ENCODE measurements at places on chromosomes 16 and 17. TPM values are rescaled to one million over a fixed set of nuclear protein-coding genes. Genes with fewer than 3 reads are reported as not detected.

The TPSG1 gene
- total RNA-seq, result not detected

The LAT gene
- total RNA-seq, result 4.9 TPM

The ABCC6 gene
- total RNA-seq, result 3.4 TPM

The NOS2 gene
- 0.18 TPM for total RNA-seq

The C17orf50 gene
- not detected for total RNA-seq

The SCN4A gene
- 0.45 TPM for total RNA-seq

The NPIPB13 gene
- total RNA-seq, result 2.5 TPM

The KCNH6 gene
- total RNA-seq, result not detected

The AURKB gene
- total RNA-seq, result 18.2 TPM

The KSR1 gene
- total RNA-seq, result 38.1 TPM

The ABCA6 gene
- 6.6 TPM for total RNA-seq

DNA sequence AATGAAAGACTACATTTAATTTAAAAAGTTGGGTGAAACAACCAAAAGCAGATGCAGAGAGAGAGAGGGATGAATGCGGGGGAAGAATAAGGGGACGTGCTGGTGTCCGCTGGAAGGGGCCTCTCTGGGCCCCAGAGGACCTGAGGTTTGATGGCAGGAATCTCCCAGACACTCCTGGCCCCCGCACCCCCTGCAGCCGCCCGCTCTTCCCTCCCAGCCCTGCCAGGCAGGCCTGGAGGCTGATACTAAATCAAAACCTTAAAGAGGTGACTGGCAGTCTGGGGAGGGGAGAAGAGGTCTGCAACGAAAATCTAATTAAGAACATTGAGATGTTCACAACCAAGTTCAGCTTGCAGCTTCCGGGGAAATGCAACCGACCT, 2.4 kb downstream of the FOXL1 start:
- H3K4me1 ChIP-seq, result peaks cover 24% of the 10 kb centered on the region
- no peak overlapping the region for H3K27ac ChIP-seq
- H3K4me3 ChIP-seq, result no peak overlapping the region
- peaks cover 87% of the 10 kb centered on the region for H3K27me3 ChIP-seq
- no peak for DNase-seq

- no peaks in the 10 kb centered on the region for H3K27me3 ChIP-seq
- no peak for DNase-seq
- peak overlapping the region; percentile 11 for H3K4me3 ChIP-seq
- peaks cover 41% of the 10 kb centered on the region for H3K4me1 ChIP-seq
Observed at GRCh38 chr17:78865682-78866390, 25.2 kb upstream of the USP36 start.

- no peak overlapping the region for H3K4me3 ChIP-seq
- no peaks in the 10 kb centered on the region for H3K36me3 ChIP-seq
- H3K4me1 ChIP-seq, result peaks cover 5% of the 10 kb centered on the region
- no peak overlapping the region for H3K27ac ChIP-seq
- peaks cover 8% of the 10 kb centered on the region for H3K27me3 ChIP-seq
- DNase-seq, result no peak
Observed at GRCh38 chr17:58236394-58236793, 2.0 kb upstream of the LPO start.

DNA sequence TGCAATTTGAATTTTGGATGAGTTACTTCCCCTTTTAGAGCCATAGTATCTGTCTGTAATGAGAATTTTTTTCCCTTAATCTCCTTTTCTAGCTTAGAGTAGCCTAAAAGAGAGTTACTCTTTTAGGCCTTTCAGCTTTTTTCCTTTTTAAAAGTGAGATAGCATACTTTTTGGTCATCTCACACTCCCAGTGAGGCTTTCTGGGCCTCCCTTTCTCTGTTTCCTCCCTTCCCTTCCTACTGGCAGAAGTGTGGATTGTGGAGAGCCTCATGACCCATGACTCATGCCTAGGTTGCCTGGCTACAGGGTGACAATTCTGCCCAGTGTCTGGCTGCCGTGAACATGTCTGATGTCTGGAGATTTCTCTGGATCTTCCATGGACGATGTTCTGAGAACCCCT, 15.2 kb downstream of the KRT23 start:
- no peaks in the 10 kb centered on the region for H3K27me3 ChIP-seq
- H3K4me3 ChIP-seq, result no peak overlapping the region
- H3K36me3 ChIP-seq, result no peaks in the 10 kb centered on the region
- DNase-seq, result peak; percentile 79
- peaks cover 10% of the 10 kb centered on the region for H3K4me1 ChIP-seq
- peak overlapping the region; percentile 73 for H3K27ac ChIP-seq

DNA sequence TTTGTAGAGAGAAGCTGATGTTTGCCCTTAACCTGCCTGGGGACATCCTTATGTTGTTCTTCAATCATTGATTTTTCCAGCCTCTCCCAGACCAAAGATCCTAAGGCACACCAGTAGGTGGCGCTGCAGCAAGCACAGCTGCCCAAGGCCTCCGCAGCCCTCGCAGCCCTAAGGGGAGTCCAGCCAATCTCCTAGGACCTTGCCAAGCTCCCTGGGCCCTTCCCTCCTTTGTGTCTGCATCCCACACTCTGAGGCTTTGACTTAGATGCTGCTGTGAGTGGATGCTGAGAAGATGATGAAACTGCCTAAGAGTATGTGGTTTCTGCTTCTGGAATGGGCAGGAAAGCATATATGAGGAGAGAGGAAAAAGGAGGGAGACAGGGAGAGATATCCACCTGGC, 47.1 kb downstream of the SPACA3 start:
- no peaks in the 10 kb centered on the region for H3K36me3 ChIP-seq
- H3K27ac ChIP-seq, result no peak overlapping the region
- H3K27me3 ChIP-seq, result peaks cover 19% of the 10 kb centered on the region
- H3K4me3 ChIP-seq, result no peak overlapping the region
- no peak for DNase-seq
- no peaks in the 10 kb centered on the region for H3K4me1 ChIP-seq

DNA sequence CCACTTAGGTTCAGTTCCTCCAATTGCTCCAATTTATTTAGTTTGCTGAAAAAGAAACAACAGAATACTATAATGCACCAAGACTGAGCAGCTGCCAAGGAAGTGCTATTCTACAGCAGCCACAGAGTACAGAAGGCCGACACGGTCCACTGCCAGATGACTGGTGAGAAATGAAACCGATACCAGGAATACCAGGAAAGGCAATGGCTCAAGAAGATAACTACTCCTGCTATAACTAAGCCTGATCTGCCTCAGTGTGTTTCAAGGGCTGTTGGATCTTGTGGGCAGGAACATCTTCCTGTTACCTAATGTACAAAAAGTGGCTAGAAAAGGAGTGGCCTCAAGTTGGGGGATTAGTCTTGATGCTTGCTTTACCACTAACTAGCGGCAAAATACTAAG, 32.8 kb downstream of the MARVELD3 start:
- DNase-seq, result no peak
- no peak overlapping the region for H3K4me3 ChIP-seq
- no peaks in the 10 kb centered on the region for H3K4me1 ChIP-seq
- H3K36me3 ChIP-seq, result peaks cover 56% of the 10 kb centered on the region

GRCh38 chr16:81071805-81072204, 5.2 kb downstream of the C16orf46 start:
- H3K27me3 ChIP-seq, result no peaks in the 10 kb centered on the region
- H3K27ac ChIP-seq, result no peak overlapping the region
- no peaks in the 10 kb centered on the region for H3K36me3 ChIP-seq

- peaks cover 28% of the 10 kb centered on the region for H3K36me3 ChIP-seq
- H3K4me1 ChIP-seq, result peaks cover 47% of the 10 kb centered on the region
- peak; percentile 60 for DNase-seq
- no peak overlapping the region for H3K4me3 ChIP-seq
- H3K27me3 ChIP-seq, result no peaks in the 10 kb centered on the region
Observed at GRCh38 chr16:68068926-68069325, 16.2 kb upstream of the NFATC3 start.

DNA sequence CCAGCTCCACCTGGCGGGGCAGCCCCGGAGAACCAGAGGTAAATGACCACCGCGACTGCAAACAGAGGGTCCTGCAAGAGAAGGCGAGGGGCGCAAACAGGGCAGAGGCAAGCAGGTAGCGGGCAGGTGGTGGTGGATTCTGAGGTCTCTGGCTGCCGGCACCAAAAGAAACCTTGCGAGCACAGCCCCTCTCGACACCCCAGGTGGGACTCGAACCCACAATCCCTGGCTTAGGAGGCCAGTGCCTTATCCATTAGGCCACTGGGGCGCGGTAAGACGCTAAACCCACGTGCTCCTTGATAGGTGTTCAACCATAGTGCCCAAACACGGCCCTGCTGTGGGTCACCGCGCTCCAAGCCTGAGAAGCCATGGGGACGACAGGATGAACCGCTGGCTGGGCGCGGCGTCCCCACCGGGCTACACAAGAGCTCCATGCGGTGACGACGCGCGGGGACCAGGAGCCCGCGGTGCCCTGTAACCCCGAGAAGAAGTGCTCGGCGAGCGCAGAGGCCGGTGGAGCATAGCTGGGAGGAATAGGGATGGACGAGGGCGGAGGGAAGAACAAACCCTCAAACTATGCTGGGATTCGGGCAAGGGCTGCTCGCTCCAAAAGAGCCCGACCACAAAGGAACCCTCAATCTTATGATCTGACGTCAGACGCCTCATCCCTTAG, 12.4 kb downstream of the ATP5PD start:
- H3K36me3 ChIP-seq, result peaks cover 17% of the 10 kb centered on the region
- DNase-seq, result peak; percentile 90
- H3K27ac ChIP-seq, result peak overlapping the region; percentile 85
- peak overlapping the region; percentile 59 for H3K4me3 ChIP-seq
- H3K27me3 ChIP-seq, result no peaks in the 10 kb centered on the region
- peaks cover 46% of the 10 kb centered on the region for H3K4me1 ChIP-seq

GRCh38 chr17:58328195-58329034, at the start of gene TSPOAP1:
TSPOAP1 (minus strand) TSS chr17:58328795; CDS start chr17:58327920, 875 bp downstream.
- DNase-seq, result no peak
- H3K27me3 ChIP-seq, result peaks cover 11% of the 10 kb centered on the region
- H3K4me3 ChIP-seq, result no peak within 1 kb of the TSS

DNA sequence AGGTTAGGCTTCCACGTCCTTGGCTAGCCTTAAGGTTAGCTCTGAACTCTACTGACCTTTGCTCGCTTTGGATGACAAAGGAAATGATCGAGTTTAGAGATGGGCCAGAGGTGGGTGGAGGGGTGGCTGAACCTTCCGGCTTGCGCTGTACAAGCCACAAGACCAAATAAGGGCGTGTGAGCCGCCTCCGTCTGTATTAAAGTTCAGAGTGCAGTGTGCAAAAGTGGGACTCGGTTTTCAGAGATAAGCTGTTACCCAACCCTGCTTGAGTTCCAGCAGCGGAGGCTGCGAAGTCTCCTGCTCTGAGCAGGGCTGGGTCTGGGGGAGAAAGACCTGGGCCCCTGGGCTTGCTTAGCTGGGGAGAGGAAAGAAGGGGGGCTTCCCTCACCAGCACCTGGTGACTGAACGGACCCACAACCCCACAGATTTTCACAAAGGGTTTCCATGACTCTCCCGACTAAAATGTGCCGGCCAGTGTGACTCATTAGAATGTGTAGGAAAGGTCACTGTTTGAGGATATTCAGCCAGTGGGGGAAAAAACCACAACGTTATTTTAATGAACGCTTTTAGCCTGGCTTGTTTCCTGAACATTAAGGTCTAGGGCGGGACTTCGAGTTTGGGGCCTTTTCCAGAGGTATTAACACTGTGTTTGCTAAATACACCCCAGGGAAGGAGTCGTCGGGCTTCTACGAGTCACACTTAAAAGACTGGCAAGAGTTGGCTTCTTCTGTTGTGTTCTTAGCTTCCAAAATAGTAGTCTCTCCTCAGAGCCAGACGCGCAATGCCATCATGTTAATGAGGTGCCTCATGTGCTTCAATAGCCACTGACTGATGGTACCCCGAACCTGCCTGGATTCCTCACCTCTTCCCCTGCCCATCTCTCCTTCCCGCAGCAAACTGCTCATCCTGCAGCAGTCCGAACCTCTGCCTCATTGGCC, 67.0 kb downstream of the CENPV start:
- H3K27ac ChIP-seq, result peak overlapping the region; percentile 88
- peaks cover 30% of the 10 kb centered on the region for H3K4me1 ChIP-seq
- peak; percentile 84 for DNase-seq
- no peaks in the 10 kb centered on the region for H3K27me3 ChIP-seq
- peak overlapping the region; percentile 36 for H3K4me3 ChIP-seq

- H3K36me3 ChIP-seq, result no peaks in the 10 kb centered on the region
- peak; percentile 38 for DNase-seq
- H3K4me1 ChIP-seq, result peaks cover 9% of the 10 kb centered on the region
- H3K4me3 ChIP-seq, result no peak overlapping the region
Observed at GRCh38 chr16:50478773-50479149, 69.4 kb upstream of the NKD1 start.

- no peaks in the 10 kb centered on the region for H3K36me3 ChIP-seq
- no peak overlapping the region for H3K4me3 ChIP-seq
- H3K4me1 ChIP-seq, result no peaks in the 10 kb centered on the region
- no peak for DNase-seq
Observed at GRCh38 chr17:52336796-52337195, 178.3 kb upstream of the CA10 start.

- H3K27me3 ChIP-seq, result peaks cover 29% of the 10 kb centered on the region
- H3K4me1 ChIP-seq, result peaks cover 4% of the 10 kb centered on the region
- H3K4me3 ChIP-seq, result no peak overlapping the region
- H3K27ac ChIP-seq, result no peak overlapping the region
Observed at GRCh38 chr16:20353379-20353778, 864 bp upstream of the UMOD start.

- no peaks in the 10 kb centered on the region for H3K36me3 ChIP-seq
- no peak overlapping the region for H3K27ac ChIP-seq
- peaks cover 63% of the 10 kb centered on the region for H3K4me1 ChIP-seq
- H3K4me3 ChIP-seq, result no peak overlapping the region
- no peak for DNase-seq
- H3K27me3 ChIP-seq, result no peaks in the 10 kb centered on the region
Observed at GRCh38 chr17:27242951-27243350, 51.0 kb upstream of the WSB1 start.

GRCh38 chr17:78884148-78884825, 18.7 kb downstream of the CEP295NL start:
- peak overlapping the region; percentile 39 for H3K4me3 ChIP-seq
- no peaks in the 10 kb centered on the region for H3K27me3 ChIP-seq
- H3K36me3 ChIP-seq, result no peaks in the 10 kb centered on the region
- no peak for DNase-seq
- H3K27ac ChIP-seq, result peak overlapping the region; percentile 95

- H3K27ac ChIP-seq, result no peak overlapping the region
- DNase-seq, result no peak
- H3K27me3 ChIP-seq, result peaks cover 65% of the 10 kb centered on the region
- peaks cover 7% of the 10 kb centered on the region for H3K4me1 ChIP-seq
- H3K4me3 ChIP-seq, result no peak overlapping the region
Observed at GRCh38 chr16:77433146-77433545, 1.7 kb downstream of the ADAMTS18 start.

GRCh38 chr17:3921502-3922319, 5.4 kb upstream of the P2RX1 start:
- H3K36me3 ChIP-seq, result no peaks in the 10 kb centered on the region
- peaks cover 7% of the 10 kb centered on the region for H3K4me1 ChIP-seq
- DNase-seq, result no peak
- no peaks in the 10 kb centered on the region for H3K27me3 ChIP-seq
- H3K27ac ChIP-seq, result no peak overlapping the region
- H3K4me3 ChIP-seq, result no peak overlapping the region

GRCh38 chr16:57493767-57494166, 7.5 kb upstream of the DOK4 start:
- no peaks in the 10 kb centered on the region for H3K27me3 ChIP-seq
- H3K4me1 ChIP-seq, result no peaks in the 10 kb centered on the region
- H3K4me3 ChIP-seq, result no peak overlapping the region
- H3K36me3 ChIP-seq, result no peaks in the 10 kb centered on the region
- DNase-seq, result no peak
- no peak overlapping the region for H3K27ac ChIP-seq

GRCh38 chr16:35737076-35737475, 2277.7 kb downstream of the TP53TG3F start:
- no peaks in the 10 kb centered on the region for H3K36me3 ChIP-seq
- no peaks in the 10 kb centered on the region for H3K4me1 ChIP-seq
- no peaks in the 10 kb centered on the region for H3K27me3 ChIP-seq
- no peak overlapping the region for H3K4me3 ChIP-seq

Data from suprapubic skin (tissue), 4 donors.